Natural killer cell treated with Interleukin-12 subunit alpha and Interleukin-12 subunit beta and Interleukin-15 and Interleukin-18, amount 100 ng/mL, for 72 hours (primary cell): ENCODE measurements at places on chromosomes 4 and X. TPM values are rescaled to one million over a fixed set of nuclear protein-coding genes. Genes with fewer than 3 reads are reported as not detected.

DNA sequence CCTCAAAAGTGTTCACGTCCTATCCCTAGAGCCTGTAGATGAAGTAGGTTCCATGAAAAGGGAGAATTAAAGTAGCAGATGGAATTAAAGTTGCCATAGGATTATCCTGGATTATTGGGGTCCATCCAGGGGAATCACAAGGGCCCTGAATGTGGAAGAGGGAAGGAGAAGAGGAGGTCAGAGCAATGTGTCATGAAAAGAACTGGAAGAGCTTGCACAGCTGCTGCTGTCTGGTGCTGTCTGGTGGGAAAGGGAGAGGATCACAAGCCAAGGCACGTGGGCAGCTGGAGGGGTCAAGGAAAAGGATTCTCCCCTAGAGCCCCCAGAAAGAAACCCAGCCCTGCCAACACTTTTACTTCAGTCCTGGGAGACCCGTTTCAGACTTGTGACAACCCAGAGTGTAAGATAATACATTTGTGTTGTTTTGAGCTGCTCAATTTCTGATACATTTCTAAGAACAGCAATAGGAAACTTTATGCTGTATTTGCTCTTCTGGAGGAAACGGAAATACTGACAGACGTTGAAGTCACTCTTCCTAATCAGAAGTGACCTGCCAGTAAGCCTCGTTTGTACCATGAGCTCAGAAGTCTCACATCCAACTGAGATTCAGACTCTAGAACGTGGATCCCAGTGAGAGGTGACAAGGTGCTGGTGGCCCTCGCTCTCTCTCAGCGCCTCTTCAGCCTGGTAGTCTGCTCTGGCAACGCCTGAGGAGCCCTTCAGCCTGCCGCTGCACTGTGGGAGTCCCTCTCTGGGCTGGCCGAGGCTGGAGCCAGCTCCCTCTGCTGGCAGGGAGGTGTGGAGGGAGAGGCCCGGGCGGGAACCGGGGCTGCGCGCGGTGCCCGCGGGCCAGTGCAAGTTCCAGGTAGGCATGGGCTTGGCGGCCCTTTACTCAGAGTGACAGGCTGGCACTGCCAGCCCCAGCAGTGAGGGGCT is 34.7 kb upstream of the ENPP6 start:
- no peaks in the 10 kb centered on the region for H3K36me3 ChIP-seq
- H3K4me1 ChIP-seq = peaks cover 18% of the 10 kb centered on the region
- no peak overlapping the region for H3K4me3 ChIP-seq

DNA sequence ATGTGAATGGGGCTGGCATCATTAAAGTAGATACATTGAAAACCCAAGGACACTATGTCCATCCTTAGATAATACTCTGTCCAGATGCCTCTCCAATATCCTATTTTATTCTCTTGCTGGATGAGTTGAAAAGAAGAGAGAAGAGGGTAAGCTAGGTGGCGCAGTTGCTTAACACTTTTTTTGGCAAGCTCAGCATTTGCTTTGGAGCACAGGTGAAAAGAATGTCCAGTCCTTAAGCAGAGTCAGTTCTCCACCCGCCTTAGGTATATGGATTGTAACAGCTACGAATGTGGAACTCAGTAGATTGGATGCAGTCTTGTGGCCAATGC is 208.4 kb downstream of the NWD2 start:
- no peaks in the 10 kb centered on the region for H3K36me3 ChIP-seq
- H3K27ac ChIP-seq = no peak overlapping the region
- H3K4me1 ChIP-seq = peaks cover 4% of the 10 kb centered on the region
- H3K27me3 ChIP-seq = peaks cover 41% of the 10 kb centered on the region
- no peak for DNase-seq
- no peak overlapping the region for H3K4me3 ChIP-seq

GRCh38 chrX:32893751-32894150 is 317.6 kb downstream of the DMD start:
- H3K4me1 ChIP-seq = no peaks in the 10 kb centered on the region
- no peak overlapping the region for H3K4me3 ChIP-seq
- no peak for DNase-seq
- H3K27ac ChIP-seq = no peak overlapping the region

The ZFP92 gene
- 2.1 TPM for total RNA-seq

The ING2 gene
- total RNA-seq = 6.3 TPM
